Left renal pelvis (tissue), 4 donors: ENCODE measurements at places on chromosomes 16 and 17.

DNA sequence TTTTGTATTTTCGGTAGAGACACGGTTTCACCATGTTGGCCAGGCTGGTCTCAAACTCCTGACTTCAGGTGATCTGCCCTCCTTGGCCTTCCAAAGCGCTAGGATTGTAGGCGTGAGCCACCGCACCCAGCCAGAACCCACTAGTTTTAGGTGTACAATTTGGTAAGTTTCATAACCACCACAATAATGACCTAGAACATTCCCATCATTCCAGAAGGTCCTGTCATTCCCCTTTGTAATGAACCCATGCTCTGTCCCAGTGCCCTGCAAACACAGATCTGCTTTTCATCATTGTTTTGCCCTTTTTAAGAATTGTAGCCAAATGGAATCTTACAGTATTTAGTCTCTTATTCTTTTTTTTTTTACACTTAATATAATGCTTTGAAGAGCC is 35.6 kb upstream of the IRF8 start:
- no peak for DNase-seq

- DNase-seq: no peak
Measured at GRCh38 chr17:67566656-67567055, 151.1 kb upstream of the NOL11 start.

- DNase-seq: no peak
Measured at GRCh38 chr17:77458202-77459017, 317.6 kb downstream of the SEC14L1 start.

DNA sequence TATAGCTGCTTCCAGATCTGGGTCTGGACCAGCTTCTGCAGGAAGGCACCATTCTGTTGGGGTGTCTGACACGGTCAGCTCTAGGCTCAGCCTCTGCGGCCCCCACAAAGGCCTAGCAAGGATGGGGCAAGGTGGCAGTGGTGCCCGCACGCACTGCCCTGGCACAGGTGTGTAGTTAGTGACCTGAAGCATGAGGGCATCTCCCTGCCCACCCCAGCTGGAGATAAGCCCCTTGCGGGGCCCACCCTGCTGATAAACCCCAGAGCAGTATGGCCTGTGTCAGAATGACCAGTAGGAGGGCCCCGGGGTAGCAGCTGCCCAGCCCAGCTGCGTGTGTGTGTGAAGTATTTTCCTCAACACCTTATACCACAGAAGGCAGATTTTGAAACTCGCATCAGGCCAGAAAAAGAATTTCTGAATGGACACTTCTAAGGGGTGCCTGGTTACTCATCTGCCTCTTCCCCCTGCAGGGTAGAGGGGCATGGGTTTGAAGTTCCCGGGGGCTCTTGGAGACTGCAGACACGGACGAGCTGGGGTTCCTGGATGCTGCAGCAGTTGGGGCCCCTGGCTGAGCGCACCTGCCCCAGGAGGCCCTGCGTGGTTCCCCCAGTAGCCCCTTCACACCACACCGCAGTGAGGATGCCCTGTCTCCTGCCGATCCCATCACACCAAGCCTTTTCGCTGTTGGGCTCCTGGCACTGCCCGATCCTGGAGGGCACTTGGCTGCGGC is 4.5 kb downstream of the ARHGDIA start:
- no peak for DNase-seq

- no peak for DNase-seq
Measured at GRCh38 chr16:14341324-14342225, 270.5 kb downstream of the MRTFB start.

GRCh38 chr16:80151722-80152111 is 389.1 kb upstream of the DYNLRB2 start:
- no peak for DNase-seq

DNA sequence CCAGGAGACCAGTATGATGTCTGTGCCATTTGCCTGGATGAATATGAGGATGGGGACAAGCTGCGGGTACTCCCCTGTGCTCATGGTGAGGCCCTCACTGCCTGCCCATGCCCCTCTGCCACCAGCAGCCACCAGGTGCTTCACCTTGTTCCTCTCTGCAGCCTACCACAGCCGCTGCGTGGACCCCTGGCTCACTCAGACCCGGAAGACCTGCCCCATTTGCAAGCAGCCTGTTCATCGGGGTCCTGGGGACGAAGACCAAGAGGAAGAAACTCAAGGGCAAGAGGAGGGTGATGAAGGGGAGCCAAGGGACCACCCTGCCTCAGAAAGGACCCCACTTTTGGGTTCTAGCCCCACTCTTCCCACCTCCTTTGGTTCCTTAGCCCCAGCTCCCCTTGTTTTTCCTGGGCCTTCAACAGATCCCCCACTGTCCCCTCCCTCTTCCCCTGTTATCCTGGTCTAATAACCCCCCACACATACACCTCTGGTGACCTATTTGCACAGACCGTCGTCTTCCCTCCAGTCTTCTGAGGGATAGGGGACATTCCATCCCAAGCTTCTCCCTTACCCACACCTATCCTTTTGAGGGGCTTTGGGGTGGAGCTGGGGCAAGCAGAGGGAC is 3.7 kb downstream of the PFN1 start:
- no peak for DNase-seq

DNA sequence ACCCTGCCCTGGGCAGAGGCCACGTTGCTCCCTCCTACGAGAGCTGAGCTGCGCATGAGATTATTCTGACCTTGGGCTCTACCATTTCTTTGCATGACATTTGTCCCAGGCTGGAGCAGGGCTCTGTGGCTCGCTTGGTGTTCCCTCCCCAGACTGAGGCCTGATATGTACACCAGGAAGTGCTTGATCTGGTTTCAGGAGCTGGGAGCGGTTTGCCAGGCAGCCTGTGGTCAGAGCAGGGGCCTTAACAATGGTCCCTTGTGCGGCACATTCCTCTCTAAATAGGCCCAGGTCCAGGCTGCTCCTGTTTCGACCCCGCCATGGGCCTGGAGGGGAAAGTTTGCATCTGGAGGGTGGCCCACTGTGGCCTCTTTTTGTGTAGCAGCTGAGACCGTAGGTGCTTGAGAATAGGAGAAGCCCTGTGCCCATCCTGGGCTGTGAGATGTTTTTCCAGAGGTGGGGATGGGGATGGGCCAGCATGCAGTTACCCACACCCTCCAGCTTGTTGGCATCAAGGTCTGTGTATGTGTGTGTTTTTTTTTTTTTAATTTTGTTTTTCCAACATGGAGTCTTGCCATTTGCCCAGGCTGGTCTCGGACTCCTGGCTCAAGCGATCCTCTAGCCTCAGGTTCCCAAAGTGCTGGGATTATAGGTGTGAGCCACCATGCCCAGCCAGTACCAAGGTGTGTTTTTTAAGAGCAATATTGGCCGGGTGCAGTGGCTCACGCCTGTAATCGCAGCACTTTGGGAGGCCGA is 253.9 kb downstream of the SEC14L1 start:
- DNase-seq: no peak

- no peak for DNase-seq
Measured at GRCh38 chr16:47833771-47834170, 322.0 kb downstream of the ABCC12 start.

DNA sequence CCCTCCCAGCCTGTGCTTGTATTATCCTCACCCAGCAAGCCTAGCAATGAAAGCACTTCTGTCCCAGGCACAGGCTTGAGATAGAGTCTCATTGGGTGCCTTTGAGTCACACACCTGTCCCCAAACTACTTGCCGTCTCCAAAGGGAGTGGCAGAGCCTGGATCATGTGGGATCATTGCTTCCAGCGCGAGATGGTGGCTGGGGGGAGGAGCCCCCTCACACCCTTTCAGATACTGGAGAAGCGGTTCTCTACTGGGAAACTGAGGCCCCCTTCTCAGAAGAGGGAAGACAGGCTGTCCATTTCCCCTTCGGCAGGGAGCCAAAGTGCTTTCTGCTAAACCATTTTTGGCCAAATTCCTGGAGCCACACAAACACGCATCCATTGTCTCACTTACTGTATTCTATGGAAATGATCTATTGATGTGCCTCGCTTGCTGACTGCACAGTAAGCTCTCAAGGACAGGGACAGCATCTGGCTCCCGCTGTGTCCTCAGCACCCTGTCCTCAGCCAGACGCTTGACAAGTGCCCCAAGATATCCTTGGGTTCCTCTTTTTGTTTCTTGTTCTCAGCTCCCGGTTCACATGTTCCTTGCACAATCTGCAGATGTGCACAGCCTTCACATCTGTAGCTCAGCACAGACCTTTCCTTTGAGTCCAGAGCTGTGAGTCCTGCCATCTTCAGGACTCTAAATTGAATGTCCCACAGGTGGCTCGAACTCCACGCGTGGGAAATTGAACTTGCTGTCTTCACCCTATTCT is 26.0 kb upstream of the DLX3 start:
- DNase-seq: no peak
